NT2/D1 (cell line): ENCODE measurements at places on chromosomes 5 and 9.

GRCh38 chr5:14109041-14109747 is 33.9 kb upstream of the TRIO start:
- no peak for DNase-seq

DNA sequence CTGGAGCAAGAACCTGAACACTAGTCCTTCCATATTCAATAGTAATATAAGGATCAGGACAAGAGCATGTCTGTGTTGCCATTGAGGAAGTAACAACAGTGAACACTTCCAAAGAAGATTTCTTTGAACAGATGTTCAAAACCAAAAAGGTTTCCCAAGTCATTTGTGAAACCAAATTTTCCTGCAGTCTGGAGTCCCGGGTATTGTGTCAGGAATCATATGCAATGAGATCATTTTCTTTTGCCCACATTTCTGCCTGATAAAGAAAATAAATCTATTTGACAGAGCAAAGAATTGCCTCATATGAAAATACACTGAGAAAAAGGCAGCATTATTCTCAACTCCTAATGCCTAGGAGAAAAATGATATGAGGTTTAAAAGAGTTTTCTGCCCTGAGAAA is 151.7 kb downstream of the SNX18 start:
- no peak for DNase-seq

- DNase-seq: no peak
Measured at GRCh38 chr9:134620751-134621557, 20.6 kb upstream of the COL5A1 start.

DNA sequence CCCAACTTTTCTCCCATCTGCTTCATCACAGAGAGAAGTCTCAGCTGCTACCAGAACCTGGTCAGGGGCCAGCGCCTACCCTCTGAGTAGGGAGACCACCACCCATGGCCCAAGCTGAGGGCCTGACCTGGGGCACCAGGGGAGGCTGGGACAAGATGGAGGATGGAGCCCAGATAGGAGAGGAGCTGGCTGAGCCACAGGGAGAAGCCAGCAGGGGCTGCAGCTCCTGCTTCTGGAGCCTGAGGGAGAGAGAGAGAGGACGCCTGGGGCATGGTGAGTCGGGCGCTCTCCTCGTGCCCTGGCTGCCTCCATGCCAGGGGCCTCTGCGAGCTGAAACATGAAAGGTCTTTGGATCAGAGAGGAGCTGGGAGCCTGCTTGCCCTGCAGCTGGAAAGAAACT is 1.4 kb upstream of the FOXI1 start:
- no peak for DNase-seq

DNA sequence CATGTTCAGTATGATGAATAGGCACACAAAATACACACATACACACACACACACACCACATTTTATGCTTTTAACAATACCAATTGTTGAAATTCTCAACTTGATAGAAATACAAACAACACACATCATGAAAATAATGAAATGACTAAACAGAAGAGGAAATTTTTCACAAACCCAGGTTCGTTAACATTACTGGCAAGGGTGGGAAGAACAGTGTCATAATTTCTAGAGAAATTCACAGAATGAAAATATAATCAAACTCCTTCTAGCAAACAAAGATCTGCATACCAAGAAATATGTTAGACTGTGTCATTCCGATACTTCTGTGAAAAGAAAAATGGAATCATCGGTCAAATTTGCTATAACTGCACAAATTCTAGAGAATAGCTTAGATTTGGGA is 41.9 kb downstream of the ST8SIA4 start:
- no peak for DNase-seq
